Caki2 (cell line): ENCODE measurements at places on chromosomes 7 and 10. TPM values are rescaled to one million over a fixed set of nuclear protein-coding genes. Genes with fewer than 3 reads are reported as not detected.

Gene RNF133
- total RNA-seq: not detected in 2 replicates

Gene NPC1L1
- not detected in 2 replicates for total RNA-seq

Gene NUDT5
- 157 and 168 TPM in 2 replicates for total RNA-seq

Gene SCIN
- 12.6 and 18.8 TPM in 2 replicates for total RNA-seq

Gene PON1
- not detected in 2 replicates for total RNA-seq

Gene TMEM243
- total RNA-seq: 81.6 and 96.4 TPM in 2 replicates

Gene MLXIPL
- not detected in 2 replicates for total RNA-seq

Gene AKR1C1
- total RNA-seq: 6,987 and 7,564 TPM in 2 replicates

Gene KLLN
- total RNA-seq: 0.54 TPM in 1 of 2 replicates, not detected in the other

Gene NAT16
- not detected in 2 replicates for total RNA-seq

Gene TDRD1
- total RNA-seq: not detected in 2 replicates

Gene SEMA3A
- total RNA-seq: 10.2 and 26.6 TPM in 2 replicates

Gene TPK1
- 31.0 and 37.9 TPM in 2 replicates for total RNA-seq

Gene PRPS1L1
- not detected in 2 replicates for total RNA-seq

Gene CAMK2B
- total RNA-seq: 0.14 and 0.23 TPM in 2 replicates

Gene EEF1AKMT2
- total RNA-seq: 29.0 and 44.7 TPM in 2 replicates

Gene PLXNA4
- total RNA-seq: 0.34 TPM in 1 of 2 replicates, not detected in the other

Gene STEAP1
- 0.71 TPM in 1 of 2 replicates, not detected in the other for total RNA-seq

Gene CFTR
- not detected in 2 replicates for total RNA-seq

Gene TEX47
- not detected in 2 replicates for total RNA-seq

Gene ELOVL3
- 0.12 and 0.78 TPM in 2 replicates for total RNA-seq

Gene EPHA1
- not detected in 2 replicates for total RNA-seq

Gene CTNNA3
- total RNA-seq: not detected in 2 replicates

Gene PLCE1
- total RNA-seq: 0.70 and 1.0 TPM in 2 replicates
